ENCODE measurements at places on chromosomes 2 and 18.

DNA sequence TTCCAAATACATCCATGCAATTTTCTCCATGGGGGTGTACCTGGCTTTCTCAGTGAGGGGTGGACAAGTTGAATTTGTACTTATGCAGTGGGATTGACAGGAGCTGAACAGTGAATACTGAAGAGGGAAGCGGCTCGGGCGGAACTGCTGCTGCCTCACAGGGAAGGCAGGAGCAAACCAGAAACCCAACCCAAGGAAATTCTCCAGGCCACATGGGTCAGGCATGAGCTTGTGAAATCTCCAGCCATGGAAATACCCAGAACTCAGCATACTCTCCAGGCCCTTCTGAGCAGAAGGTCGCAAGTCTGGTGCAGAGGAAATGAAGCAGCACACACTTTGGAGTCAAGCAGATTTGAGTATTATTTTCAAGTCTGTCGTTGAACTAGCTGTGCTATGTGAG, 26.5 kb upstream of the INO80C start:
- no peak for DNase-seq

DNA sequence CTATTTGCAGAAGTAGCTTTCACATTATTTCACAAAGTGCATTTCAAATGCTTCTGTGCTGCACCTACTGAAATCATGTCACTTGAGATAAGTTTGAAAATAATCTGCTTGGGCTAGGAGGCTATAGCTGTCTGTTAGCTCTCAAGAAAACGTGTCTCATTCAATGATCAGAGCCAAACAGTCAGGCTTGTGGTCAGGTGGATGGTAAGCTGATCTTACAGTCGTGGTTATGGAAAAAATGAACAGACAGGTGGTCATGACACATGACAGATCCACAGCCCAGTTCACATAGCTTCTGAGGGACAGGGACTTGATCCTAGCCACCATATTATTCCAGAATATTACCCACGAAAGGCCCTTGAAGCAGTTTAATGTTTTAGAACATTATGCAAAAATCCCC, 26.5 kb upstream of the RFX8 start:
- no peak for DNase-seq

GRCh38 chr2:13919981-13920382, 712.5 kb upstream of the LRATD1 start:
- DNase-seq: no peak

DNA sequence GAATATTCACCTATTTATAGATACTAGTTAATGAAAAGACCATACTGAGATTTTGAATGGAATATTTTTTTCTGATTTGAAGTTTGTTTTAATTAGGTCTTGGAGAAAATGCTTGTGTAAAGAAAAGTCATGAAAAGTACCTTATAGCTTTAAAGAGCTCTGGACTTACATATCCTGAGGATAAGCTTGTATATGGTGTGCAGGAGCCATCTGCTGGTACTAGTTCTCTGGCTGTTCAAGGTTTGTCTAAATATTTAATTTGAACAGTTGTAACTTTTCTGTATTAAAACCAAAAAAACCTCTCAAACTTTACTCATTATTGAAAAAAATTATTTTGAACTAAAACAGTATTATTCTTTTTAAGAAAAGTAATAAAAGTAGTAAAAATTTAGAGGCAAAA, 50.1 kb downstream of the UBR3 start:
- DNase-seq: no peak

GRCh38 chr2:204472375-204472774, 72.9 kb upstream of the PARD3B start:
- DNase-seq: no peak

DNA sequence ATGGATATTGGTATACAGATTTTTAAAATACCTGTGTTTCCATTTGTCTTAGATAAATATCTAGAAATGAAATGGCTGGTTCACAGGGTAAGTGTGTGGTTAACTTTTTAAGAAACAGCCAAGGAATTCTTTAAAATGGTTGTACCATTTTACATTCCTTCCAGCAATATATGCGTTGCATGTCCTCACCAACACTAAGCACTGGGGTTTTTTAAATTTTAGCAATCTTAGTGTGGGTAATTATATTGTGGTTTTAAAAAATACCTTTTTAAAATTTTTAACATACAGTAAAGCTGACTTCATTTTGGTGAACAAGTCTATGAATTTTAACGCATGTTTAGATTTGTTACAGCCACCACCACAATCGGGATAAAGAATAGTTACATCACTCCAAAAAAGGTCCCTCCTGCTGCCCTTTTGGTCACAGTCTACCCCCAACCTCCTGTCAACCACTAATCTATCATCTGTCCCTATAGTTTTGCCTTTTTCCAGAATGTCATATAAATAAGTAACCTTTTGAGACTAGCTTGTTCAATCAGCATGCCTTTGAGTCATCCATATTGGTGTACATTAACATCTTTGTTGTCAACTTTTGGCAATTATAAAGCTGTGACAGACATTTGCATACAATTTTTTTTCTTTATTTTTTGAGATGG, 128.1 kb upstream of the MSTN start:
- no peak for DNase-seq

- DNase-seq: peak; percentile 2
Measured at GRCh38 chr2:202064171-202064880, 8.7 kb upstream of the KIAA2012 start.

GRCh38 chr18:39863916-39864315, 2091.1 kb upstream of the PIK3C3 start:
- DNase-seq: no peak

DNA sequence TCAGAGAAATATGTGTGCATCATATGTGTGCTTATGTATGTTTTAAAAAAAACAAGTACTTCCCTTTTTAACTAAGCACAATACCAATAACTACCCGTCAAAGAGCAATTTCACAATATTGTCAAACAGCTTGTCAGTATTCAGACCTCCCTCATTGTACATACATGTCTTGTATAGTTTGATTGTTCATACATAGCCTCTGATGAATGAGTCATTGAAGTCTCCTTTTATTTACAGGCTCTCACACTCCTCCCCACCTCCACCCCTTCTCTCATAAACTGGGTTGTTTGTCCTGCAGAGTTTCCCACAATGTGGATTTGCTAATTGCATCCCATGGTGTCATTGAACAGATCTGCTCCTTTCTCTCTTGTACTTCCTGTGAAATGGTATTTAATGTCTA, 132.8 kb upstream of the L3MBTL4 start:
- DNase-seq: no peak

DNA sequence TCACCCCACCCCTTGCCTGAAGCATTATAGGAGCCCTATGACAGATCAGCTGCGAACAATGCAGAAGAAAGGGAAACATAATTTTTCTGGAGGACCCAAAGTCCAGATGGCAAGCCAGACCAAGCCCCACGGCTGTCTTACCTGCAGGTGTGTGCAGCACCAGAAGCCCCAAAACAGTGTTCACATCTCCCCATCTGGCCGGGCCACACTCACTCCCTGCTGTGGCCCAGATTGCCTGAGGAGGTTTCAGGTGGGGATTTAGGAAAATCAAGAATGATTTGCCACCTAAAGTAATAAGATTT, 11.7 kb upstream of the STK17B start:
- DNase-seq: no peak

- DNase-seq: no peak
Measured at GRCh38 chr2:62736899-62737559, 31.5 kb downstream of the EHBP1 start.

GRCh38 chr18:63319383-63320122, at the start of gene BCL2:
Gene BCL2 (minus strand): TSS chr18:63319769.
- no peak for DNase-seq

GRCh38 chr2:239758279-239758877, 266.8 kb downstream of the NDUFA10 start:
- DNase-seq: no peak

- DNase-seq: no peak
Measured at GRCh38 chr2:169965495-169965894, 138.2 kb downstream of the UBR3 start.

- DNase-seq: no peak
Measured at GRCh38 chr18:10930076-10930475, 219.3 kb downstream of the PIEZO2 start.

GRCh38 chr2:24265212-24265611, 90.4 kb downstream of the FAM228A start:
- DNase-seq: no peak

GRCh38 chr18:79259218-79259617, 136.5 kb upstream of the NFATC1 start:
- no peak for DNase-seq

DNA sequence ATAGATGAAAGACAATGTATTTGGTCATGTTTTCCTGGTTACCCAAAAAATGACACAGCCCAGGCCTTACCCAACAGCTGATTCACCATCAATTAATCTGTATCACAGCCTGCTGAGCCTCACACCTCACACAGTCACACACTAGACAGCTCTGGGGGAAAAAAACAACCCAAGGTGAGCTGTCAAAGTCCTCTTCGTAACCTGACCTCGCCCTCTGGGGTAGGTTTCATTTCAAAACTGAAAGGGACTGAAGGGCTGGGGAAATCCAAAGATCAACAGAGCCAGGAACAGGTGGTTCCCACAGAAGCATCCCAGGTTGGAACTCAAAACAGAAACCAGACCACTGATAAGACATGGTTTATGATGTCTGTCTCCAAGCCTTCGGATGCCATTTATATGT, 18.2 kb upstream of the PCBP1 start:
- DNase-seq: peak; percentile 66

GRCh38 chr2:233819884-233820773, 34.2 kb downstream of the HJURP start:
- DNase-seq: no peak
